Activated T-cell treated with anti-CD3 and anti-CD28 coated beads for 24 hours (primary cell): ENCODE measurements at places on chromosomes 5 and 9.

GRCh38 chr5:43193181-43193893 lies 1.3 kb downstream of the NIM1K start:
- peak; percentile 34 for DNase-seq

GRCh38 chr9:108119530-108120113 lies 630.1 kb upstream of the KLF4 start:
- no peak for DNase-seq

DNA sequence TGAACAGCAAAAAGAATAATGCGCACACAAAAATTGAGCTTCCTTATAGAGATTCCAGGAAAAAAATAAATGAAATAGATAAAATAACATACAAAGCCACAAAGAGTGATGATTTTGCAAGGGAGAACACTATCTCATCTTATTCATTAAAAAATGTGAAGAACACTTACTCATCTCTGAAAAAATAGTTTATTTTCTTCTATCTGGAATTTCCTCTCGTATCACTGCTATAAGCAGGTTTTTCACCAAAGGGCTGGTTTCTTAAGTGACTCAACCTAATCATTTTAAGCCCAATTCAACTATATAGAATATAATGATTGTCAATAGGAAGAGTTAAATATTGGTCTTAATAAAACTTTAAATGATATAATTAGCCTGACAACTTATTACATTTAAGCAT lies 504.9 kb downstream of the NR2F1-AS1 start:
- DNase-seq, result no peak

- no peak for DNase-seq
These were observed 373.6 kb downstream of the BNC2 start for GRCh38 chr9:16496908-16497307.

DNA sequence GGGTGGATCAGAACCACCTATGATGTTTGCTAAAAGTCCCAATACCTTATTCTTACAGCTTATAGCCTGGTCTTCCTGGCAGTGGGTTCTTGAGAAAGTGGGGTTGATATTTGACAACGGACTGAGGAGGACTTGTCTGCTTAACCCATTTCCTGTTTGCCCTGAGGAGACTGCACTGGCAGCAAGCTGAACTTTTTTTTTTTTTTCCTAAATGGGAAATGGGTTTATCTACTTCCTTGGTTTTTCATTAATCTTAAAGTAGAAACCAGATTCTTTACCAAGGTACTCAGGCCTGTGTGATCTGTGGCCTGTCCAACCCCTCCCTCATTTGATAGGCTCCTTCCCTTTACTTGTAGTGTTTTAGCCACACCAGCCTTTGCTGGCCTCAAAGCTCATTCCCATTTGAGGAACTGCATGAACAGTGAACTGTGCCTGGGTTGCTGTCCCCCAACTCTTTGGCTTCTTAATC lies 47.1 kb downstream of the C9orf57 start:
- no peak for DNase-seq

- DNase-seq, result no peak
These were observed 298.7 kb upstream of the RGMB start for GRCh38 chr5:98474782-98475181.

DNA sequence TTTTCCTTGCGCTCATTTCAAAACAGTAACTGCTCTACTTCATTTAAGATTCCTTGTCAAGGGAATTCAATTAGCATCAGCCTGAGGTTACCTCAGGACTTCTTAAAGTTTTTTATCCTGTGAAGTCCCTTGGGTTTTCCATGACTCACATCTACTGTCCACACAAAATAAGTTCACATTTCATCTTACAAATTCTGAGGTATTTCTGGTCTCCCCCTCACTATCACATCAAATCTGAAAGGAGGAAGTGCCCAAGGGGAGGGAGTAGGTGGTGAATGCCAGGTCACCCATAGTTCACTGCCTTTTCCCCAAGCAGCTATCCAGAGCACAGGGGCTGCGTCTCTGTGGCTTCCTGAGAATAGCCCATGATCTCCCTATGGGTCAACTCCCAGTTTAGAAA lies 227.1 kb upstream of the NREP start:
- no peak for DNase-seq

- no peak for DNase-seq
These were observed 398.5 kb upstream of the RPS23 start for GRCh38 chr5:82676661-82677060.

DNA sequence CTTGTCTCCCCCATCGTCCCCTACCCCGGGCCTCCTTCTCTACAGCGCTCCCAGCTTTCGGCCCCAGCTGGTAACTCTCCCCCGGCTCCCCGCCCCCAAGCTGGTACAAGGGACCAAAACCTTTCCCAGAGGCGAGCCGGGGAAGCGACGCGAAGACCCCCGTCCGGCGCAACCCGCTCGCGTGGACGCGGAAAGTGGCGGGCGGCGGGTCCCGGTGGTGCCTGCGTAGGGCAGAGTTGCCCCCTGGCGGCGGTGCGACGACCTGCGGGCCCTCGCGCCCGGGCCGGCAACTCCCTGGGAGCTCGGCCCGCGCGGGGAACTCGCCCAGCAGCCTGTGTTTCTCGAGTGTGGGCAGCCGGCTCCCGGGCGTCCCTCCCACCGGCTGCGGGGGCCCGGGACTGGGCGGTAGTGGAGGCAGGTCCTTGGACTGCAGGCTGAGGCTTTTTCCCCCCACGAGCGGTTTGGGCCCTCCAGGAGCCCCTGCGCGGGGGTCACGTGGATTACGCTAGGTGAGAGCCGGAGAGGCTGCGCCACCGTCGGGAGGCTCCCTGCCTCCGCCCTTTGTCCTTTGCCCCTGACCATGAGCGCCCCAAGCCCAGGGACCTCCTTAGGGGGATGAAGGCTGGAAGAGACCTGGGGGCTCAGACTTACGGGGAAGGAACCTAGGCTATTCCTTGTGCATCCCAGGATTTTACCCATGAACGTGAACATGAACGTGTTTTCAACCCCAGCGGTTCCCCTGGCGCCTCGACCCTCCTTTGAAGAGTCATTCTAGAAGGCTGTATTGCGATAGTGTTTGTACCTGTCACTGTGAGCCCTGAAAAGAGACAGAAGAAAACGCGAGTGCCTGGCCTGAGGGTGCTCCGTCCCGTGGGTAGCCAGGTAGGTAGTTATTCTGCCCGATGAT lies 2.9 kb upstream of the FOXD1 start:
- peak; percentile 47 for DNase-seq

DNA sequence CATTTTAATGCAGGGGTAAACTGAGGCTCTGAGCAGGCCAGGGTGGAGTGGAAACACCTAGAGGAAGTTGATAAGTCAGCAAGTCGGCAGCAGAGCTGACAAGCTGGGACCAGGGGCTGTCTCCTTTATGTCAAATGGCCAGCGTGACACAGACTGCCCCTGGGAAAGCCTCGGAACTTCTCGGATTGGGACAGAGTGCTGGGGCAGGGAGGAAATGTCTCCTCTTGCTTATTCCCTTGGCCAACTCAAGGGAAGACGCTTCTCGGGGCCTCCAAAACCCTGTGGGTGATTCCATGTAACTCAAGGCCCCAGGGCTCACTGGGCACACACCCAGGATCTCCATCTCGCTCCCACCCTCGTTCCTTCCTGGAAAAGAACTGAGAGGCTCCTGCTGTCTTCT lies 25.4 kb upstream of the ANXA6 start:
- DNase-seq, result no peak

GRCh38 chr9:89745601-89746376 lies 141.0 kb downstream of the GADD45G start:
- DNase-seq, result no peak

DNA sequence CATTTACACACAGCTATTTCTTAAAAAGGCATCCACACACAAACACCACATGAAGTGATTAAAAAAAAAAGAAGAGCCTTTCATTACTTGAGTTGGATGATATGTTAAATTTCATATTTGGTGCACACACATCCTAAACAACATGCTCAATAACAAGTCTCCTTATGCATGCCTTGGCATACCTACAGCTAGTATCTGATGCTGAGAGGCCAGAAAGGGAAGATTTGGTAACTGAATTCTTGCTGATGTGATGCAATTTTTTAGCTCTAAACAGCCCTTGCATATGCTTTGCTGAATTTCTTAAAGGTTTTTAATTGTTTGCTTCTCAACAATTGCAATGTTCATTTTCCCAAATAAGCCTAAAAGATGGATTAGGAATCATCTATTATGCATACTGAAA lies 338.8 kb downstream of the ARL15 start:
- DNase-seq, result no peak
